Occipital lobe (tissue), 3 donors: ENCODE measurements at places on chromosomes 4 and X.

GRCh38 chr4:123233136-123233768 lies 163.3 kb upstream of the SPRY1 start:
- no peak for DNase-seq

- DNase-seq: no peak
Measured at GRCh38 chrX:139691493-139691842, 16.5 kb downstream of the MCF2 start.

GRCh38 chr4:77697860-77698590 lies 92.4 kb downstream of the CXCL13 start:
- no peak for DNase-seq

DNA sequence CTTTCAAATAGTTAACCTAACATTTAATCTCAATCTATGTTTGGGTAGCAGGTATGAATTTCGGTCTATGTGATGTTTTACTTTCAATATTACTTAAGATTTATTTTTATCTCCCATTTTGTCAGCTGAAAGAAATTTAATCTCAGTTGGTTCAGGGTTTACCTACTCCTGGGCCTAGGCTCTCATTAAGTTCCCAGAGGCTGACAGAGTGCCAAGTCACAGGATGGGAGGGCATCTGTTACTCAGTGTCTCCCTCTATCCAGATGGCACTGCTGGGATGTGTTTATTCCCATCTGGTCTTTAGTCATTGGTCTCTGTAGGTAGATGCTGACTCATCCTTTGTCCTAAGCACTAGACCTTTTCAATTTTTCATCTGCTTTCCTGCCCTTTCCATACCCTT lies 129.4 kb upstream of the ARSJ start:
- DNase-seq: no peak

DNA sequence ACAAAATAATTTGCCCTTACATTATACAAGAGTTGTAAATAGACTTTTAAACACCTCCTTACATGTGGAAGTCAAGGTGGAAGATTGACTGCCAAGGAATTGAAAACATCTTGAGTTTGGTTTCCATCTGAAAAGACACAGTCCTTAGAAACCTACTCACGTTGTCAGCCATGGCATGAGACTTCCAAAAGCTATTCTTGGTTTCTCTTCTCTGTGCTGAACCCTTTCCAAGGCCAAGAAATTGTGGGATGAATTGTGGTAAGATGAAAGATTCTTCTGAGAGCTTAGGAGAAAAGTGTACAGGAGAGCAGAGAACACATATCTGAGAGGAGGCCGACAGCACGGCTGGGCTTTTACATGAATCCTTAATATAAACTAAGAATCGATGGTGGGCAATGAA lies 370.0 kb downstream of the FBXW7 start:
- DNase-seq: no peak

GRCh38 chr4:180281724-180282123 lies 1961.5 kb upstream of the TENM3 start:
- DNase-seq: no peak

GRCh38 chr4:7717161-7717560 lies 222.5 kb downstream of the AFAP1 start:
- no peak for DNase-seq

DNA sequence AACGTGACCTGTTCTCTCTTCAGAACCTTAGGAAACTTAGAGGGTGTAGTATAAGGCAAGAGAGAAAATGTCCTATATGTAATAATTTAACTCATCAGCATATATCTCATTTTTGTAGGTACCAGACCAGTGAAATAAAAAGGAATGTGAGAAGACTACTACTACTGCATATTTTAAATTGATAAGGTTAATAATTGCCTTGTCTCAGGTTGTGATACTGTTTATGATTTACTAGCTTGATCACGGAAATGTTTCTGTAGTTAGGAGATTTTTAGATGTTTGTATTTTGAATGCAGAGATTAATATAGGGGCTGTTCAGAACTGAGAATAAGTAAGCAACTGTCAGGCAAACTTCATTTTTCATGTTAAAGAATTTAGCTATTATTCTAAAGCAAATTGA lies 1563.4 kb downstream of the C4orf33 start:
- no peak for DNase-seq

GRCh38 chr4:72525938-72526337 lies 43.1 kb downstream of the ADAMTS3 start:
- DNase-seq: no peak
